ENCODE measurements at places on chromosomes 5 and 9.
A peak's percentile ranks its signal among the peaks of the same experiment; 100 is the strongest.

DNA sequence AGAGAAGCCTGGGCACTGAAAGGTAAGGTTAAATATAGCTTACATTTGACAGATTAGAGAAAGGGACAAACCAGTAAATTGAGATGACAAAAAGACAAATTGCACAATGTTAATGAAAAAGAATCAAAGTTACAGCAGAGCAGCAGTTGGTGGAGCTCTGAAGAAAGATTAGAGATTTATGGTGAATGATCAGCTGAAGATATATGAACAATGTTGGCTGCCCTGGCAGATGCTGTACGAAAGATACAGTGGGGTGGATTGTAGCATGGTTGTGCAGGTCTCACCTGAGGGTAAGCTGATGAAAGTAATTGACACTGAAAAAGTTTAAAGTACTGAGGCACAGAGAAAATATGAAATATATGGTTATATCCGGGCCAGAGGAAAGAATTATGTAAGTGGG lies 492.1 kb downstream of the ARHGEF28 start:
- no peak for DNase-seq

GRCh38 chr9:114081441-114082016 lies 3.4 kb upstream of the AMBP start:
- no peak for DNase-seq

DNA sequence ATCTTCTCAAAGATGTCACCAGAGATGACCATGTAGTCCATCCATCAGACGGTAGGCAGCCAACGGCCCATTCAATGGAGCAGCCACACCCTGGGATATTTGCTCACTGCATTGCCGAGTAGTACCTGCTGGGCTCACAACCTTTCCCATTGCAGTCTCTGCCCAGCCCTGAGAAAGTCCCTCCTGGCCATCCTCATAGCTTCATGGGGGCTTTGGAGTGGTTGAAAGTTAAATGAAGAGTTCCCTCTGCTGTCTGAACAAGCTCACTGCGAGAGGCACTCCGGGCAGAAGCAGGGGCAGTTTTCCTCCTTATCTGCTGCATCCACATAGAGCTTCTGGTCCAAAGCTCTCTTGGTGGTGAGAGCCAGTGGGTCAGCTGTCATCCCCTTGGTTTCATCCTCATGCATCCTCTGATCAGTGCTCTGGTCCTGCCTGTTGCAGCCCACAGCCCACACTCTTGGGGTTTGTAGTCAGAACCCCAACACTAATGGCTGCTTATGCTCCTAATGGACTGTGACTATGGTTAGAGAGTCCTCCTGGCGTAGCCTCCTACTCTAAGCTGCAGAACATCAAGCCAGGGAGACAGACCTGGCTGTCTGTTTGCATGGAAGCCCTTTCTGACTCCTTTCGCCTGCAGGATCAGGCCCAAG lies 23.3 kb downstream of the TNFSF8 start:
- peak; percentile 47 for DNase-seq

DNA sequence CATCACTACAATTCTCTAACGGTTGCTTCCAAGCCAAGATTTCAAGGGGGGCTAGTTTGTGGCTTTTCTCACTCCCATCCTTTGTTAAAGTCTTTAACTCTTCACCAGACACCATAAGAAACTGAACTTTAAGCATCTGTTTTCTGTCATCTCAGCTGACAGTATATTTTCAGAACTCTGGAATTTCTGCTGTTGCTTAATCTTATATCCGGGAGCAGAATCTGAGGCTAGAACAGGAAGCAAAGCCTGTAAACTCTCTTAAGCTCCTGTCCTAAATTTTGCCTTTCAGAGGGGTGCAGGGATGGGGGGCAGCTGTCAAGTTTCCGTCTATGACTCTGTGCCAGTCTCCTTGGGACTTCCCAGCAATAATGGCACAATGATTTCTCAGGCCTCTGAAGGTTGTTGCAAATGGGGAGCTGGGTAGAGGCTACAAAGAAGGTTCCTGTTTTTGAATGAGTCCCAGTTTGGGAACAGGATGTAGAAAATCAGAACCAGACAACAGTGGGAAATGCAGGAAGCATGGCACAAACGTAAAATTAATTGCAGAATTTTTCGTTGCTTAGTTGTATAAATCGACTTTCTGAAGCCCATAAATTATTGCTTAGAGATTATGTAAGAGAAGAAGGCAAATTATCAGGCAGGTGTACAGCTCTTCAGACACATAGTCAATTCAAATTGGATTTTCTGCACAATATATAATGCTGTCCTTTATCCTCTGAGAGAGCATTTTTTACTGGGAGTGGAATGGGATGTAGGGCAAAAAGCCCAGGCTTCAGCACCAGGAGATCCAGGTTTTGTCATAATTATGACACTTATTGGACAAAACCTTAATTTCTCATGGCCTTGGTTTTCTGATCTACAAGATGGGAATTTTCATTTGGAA lies 430.9 kb downstream of the DMAC1 start:
- DNase-seq = no peak

GRCh38 chr5:139263536-139263935 lies 30.0 kb upstream of the MATR3 start:
- no peak for DNase-seq

- no peak for DNase-seq
Measured at GRCh38 chr5:55657443-55657842, 54.7 kb downstream of the SLC38A9 start.

GRCh38 chr5:95878417-95879323 lies 56.1 kb upstream of the GLRX start:
- no peak for DNase-seq
